ENCODE measurements at places on chromosomes 2 and 18.

GRCh38 chr18:1513519-1513918, 608.8 kb downstream of the ADCYAP1 start:
- DNase-seq: no peak

DNA sequence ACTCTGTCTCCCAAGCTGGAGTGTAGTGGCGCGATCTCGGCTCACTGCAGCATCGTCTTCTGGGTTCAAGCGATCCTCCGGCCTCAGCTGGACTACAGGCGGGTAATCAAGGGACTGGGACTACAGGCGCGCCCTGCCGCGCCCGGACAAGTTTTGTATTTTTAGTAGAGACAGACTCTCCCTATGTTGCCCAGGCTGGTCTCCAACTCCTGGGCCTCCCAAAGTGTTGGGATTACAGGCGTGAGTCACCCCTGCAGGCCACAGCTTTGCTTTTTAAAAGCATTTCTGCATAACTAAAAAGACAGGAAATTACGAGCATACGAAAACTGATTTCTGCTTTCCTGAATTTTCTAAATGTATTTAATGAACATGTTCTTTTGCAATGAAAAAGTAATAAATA, 916 bp upstream of the OSBPL1A start:
- no peak for DNase-seq

GRCh38 chr2:113123726-113124125, 3.7 kb upstream of the IL1RN start:
- no peak for DNase-seq

DNA sequence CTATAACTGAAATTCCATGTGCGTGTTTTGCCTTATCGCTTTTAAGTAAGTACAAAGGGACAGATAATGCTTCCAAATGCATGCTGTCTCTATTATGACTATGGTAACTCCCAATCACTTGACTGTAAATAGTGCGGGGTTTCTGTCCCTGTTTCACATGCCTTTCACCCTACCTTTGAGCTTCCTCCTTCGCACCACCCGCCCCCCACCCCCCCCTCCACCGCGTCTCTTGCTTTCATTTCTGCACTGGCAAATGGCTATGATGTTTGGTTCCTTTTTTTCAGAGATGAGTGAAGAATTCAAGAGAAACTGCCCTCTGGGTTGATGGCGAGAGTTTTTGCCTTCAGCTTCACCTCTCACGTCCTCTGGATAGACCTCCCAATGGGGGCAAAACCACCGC, 25.0 kb upstream of the SPP2 start:
- DNase-seq: peak; percentile 21

DNA sequence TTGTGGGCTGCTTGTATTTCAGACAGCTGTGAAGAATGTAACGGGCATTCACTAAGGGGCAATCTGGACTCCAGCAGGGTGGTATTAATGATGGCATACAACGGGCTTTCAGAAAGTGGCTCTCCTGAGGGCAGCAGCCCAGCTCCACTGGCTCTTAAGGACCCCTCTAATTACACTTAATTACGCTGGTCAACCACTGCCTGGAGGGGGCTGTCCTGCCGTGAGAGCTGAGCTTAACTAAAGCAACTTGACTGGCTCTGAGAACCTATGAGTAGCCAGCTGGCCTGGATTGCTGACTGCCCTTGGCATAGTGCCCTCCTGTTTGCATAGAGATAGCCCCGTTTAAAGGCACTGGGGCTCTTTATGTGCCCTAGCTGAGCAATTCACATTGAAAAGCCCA, 3.8 kb downstream of the LIPG start:
- DNase-seq: no peak

- no peak for DNase-seq
Measured at GRCh38 chr2:161710131-161710915, 86.1 kb downstream of the SLC4A10 start.

DNA sequence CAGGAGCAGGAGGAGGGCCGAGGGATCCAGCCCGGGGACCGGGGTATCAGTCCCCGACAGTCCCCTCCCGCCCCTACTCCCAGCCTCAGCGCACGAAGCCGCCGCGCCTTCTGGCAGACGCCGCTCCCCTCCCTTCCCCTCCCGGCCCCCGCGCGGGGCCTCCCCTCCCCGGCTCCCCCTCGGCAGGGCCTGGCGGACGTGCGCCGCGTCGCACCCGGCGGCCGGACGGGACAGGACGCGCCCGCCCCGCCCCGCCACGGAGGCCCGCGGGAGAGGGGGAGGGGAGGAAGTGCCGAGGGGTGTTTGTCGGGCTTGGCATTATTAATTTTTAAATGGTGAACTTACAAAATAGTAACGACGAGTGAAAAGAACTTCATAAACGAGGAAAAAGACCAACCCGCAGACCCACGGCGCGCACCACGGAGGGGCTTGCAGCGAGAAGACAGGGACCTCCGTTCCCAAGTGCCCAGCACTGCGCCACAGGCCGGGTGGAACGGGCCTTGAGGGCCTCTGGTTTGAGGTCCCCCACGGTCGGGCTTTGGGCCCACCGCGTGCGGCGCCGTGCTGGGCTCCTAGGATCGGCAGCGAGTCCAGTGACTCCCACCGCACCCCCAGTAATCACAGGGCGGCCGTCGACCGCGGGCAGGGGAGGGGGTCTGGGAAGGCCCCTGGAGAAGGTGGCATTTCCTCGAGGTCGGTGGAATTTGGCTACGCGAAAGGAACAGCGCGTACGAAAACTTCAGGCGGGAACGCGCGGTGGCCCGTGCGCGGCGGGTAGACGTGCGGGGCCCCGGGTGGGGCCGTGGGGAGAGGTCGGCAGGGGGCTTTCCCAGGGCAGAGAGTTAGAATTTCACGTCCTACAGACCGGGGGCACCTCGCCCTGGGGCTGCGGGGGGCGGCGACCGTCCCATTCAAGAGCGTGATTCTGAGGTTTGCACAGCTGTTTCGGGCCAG, 954 bp upstream of the CTDSP1 start:
- DNase-seq: peak; percentile 61

DNA sequence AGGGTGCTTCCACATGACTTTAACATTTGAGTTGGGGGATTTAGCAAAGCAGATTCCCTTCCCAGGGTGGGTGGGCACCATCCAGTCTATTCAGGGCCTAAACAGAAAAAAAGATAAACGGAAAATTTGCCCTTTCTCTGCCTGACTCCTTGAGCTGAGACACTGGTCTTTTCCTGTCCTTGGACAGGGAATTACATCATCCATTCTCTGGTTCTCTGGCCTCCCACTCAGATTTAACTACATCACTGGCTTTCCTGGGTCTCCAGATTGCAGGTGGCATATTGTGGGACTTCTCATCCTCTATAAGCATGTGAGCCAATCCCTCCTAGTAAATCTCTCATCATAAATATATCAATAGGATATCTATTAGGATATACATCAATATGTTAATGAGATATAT, 25.8 kb downstream of the CAPN13 start:
- DNase-seq: no peak

GRCh38 chr2:184654945-184655344, 56.6 kb downstream of the ZNF804A start:
- DNase-seq: no peak

DNA sequence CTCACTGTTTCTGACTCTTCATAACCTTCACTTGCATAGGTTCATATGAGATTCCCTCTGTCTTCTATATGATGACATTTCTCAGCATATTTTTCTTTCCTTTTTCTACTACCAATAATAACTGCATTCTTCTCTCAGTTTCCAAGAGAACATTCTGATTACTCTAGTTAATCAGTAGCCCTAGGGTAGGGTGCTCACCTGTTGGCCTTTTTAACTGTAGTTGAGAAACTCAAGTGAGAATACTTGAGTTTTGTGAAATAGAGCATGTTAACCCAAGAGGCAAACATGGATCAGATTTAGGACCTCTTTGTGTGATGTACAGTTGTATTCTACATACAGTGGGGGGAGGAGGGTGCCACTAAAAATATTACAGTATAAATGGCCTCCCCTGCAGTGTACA, 308.0 kb downstream of the CMPK2 start:
- no peak for DNase-seq

GRCh38 chr2:17916584-17916983, 38.1 kb downstream of the KCNS3 start:
- no peak for DNase-seq

- no peak for DNase-seq
Measured at GRCh38 chr2:31397094-31397493, 17.4 kb downstream of the XDH start.

DNA sequence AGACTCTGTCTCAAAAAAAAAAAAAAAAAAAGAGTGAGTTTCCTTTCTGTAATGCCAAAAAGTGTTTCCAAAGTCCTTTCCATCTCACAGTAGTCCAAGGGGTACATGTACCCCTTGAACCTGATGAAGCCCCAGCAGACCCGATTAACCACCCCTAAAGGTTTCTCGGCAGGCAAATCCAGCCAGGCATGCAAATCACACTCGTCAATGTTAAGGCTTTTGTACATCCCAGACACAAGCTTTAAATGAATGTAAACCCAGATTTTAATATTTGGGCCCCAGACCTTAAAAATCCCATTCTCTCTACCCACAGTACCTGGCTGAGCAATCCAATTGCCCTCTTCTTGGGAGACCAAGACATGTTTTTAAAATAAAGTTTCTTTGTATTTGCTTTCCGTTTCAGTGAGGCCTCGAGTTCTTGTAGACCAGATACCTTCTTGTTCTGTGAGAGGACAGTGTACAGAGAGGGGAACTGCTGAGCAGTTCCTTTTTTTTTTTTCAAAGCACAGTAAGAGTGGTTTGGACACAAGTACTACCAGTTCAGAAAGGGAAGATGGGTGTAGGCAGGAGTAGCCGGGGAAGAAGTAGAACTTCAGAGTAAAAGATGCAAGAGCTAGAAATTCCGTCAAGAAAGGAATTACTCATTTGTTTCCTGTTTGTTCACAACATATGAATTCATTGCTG, at the start of gene NLRC4:
NLRC4 (minus strand) TSS at position 465 of the 684 bp plus-strand sequence. CDS start 8,111 bp downstream, outside the sequence.
- no peak for DNase-seq

GRCh38 chr2:234304950-234305349, 191.9 kb downstream of the ARL4C start:
- no peak for DNase-seq

GRCh38 chr18:33034945-33035344, 262.1 kb upstream of the KLHL14 start:
- DNase-seq: no peak

DNA sequence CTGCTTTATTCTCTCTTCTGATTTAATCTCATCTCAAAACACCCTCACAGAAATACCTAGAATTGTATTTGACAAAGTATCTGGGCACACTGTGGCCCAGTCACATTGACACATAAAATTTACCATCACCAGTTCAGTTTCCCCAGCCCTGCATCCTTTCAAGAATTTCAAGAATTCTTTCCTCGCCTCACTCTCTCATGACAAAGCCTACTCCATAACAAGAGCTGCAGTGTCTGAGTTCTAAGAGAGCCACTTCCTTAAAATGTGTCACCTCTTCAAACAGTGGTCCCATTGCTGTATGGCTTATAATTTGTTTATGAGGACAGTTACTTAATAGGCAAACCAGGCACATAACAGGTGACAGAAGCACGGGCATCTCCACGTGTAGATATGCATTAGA, 90.9 kb upstream of the STK39 start:
- DNase-seq: no peak
